ENCODE measurements at places on chromosomes 4 and X.

- no peak for DNase-seq
Observed at GRCh38 chrX:28599957-28600356, 12.7 kb downstream of the IL1RAPL1 start.

GRCh38 chr4:182213004-182213403 lies 30.2 kb upstream of the TENM3 start:
- no peak for DNase-seq

DNA sequence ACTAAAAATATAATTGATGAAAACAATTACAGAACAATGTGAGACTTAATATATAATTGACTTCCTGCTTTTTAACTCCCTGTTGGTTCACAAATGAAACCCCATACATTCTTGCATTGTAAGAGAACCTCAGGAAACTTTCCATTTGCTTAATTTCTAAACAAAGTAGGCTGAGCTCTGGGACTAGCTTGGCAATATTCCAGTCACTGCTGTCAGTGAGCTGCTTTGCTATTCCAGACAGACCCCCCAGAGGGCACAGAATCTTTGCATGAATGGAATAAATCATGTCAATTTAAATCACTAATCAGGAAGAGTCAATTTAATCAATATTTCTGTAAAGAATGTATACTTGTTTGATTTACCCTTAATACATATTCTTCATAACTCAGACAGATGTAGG lies 110.6 kb downstream of the NEXMIF start:
- DNase-seq, result no peak

GRCh38 chr4:168484626-168485025 lies 4.3 kb upstream of the DDX60L start:
- DNase-seq, result no peak

GRCh38 chr4:24559889-24560288 lies 24.5 kb downstream of the DHX15 start:
- DNase-seq, result no peak

GRCh38 chr4:10048941-10049697 lies 27.8 kb upstream of the SLC2A9 start:
- no peak for DNase-seq

DNA sequence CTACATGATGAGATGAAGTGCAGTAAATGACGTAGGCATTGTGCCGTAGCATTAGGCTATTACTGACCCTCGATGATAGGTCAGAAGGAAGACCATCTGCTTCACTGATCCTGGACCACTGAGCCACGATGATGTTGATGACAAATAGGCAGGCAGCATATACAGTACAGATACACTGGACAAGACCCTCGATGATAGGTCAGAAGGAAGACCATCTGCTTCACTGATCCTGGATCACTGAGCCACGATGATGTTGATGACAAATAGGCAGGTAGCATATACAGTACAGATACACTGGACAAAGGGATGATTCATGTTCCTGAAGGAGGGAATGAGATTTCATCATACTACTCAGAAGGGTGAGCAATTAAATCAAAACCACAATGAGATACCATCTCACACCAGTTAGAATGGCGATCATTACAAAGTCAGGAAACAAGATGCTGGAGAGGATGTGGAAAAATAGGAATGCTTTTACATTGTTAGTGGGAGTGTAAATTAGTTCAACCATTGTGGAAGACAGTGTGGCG lies 50.9 kb downstream of the BEND4 start:
- DNase-seq, result no peak

GRCh38 chr4:3829956-3830773 lies 64.0 kb downstream of the ADRA2C start:
- no peak for DNase-seq

GRCh38 chr4:7928711-7929110 lies 10.9 kb downstream of the AFAP1 start:
- no peak for DNase-seq

- no peak for DNase-seq
Observed at GRCh38 chrX:101932249-101932570, 383 bp upstream of the ZMAT1 start.

- no peak for DNase-seq
Observed at GRCh38 chr4:99610605-99611175, 36.1 kb downstream of the MTTP start.

DNA sequence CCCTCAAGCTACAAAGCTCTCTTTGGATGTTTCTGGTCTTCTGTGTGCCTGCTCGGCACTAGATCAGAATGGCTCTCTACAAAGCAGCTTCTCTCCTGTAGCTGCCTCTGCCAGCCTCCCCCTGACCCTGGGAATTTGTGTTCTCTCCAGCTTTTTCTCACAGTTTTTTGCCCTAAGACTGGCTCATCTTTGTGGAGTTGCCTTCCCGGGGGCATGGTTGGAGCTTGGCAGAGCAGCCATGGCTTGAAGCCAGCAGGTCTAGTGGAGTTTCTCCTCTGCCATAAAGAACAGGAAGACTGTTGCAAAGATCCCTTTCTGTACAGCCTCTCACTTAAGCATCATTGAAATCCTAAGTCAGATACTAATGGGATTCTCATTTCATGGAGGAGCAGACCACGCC lies 163.3 kb upstream of the MAMLD1 start:
- DNase-seq, result no peak

DNA sequence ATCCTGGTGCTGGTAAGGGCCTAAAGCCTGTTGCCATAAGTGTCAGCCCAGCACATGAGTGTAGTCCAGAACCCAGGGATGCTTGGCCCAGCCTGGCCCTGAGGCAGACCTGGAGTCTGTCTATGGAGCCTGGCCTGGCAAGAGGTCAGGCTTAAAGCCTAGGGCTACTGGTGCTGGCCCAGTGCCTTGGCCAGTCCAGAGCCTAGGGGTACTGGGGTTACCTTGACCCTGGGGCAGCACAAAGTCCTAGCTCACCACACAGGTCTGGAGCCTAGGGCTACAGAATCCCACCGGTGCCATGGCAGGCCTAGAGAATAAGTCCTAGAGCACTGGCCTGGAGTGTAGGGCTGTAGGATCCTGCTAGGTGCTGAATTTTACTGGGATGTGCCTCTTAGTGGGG lies 393.8 kb downstream of the MAGEE1 start:
- DNase-seq, result no peak

DNA sequence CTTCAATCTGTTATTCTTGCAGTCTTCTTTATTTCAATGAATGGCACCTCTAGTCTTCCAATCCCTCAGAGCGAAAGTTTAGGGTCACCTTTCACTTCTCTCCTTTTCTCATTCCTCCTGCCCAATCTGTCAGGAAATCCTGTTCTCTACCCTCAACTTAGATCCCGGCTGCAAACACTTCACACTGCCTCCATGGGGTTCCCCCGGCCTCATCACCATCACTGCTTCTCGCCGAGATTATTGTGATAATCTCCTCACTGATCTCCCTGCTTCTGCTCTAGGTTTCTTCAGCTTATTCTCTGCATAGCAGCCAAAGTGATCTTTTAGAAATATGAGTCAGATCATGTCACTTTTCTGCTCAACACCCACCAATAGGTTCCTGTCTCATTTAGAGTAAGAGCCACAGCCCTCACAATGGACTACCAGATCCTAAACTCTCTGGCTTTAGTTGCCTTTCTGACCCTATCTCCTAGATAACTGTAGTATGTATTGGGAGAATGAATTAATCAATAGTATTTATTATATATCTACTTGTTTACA lies 43.6 kb upstream of the TBC1D9 start:
- DNase-seq, result no peak

DNA sequence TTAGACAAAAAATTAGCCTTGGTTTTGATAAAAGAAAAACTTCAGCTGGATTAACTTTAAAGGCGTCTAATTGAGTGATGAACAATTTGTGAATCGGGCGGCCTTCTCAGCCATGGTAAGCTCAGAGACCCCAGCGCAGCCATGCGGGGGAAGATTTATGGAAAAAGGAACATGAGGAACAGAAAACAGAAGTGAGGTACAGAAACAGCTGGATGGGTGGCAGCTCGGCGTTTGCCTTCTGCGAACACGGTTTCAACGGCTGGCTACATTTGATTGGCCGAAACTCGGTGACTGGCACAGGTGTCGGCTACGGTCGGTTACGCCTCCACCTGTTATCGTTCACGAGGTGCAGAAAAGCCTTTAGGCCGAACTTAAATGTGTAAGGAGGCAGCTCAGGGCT lies 401.4 kb upstream of the FAT1 start:
- no peak for DNase-seq

GRCh38 chr4:53150631-53151488 lies 215.0 kb downstream of the SCFD2 start:
- DNase-seq, result no peak

DNA sequence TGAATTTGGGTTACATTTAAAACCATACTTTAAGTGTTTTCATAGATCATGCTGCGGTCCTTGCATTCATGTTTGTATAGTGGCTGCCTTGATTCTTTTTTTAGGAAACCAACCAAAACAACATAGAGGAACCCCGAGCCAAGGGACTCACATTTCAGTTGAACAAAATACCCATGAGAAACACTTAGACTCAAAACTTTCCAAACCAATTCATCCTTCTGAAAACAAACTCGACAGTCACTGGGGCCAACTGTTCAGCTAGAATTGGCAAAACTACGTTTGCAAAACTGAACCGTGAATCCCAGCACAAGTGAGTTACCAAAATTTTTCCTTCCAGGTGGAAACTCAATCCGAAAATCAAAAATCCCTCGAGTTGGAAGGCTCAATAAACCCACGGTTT lies 1.4 kb downstream of the ADGRA3 start:
- DNase-seq, result no peak

GRCh38 chrX:72128881-72129280 lies 2.8 kb downstream of the RTL5 start:
- DNase-seq, result peak; percentile 23

DNA sequence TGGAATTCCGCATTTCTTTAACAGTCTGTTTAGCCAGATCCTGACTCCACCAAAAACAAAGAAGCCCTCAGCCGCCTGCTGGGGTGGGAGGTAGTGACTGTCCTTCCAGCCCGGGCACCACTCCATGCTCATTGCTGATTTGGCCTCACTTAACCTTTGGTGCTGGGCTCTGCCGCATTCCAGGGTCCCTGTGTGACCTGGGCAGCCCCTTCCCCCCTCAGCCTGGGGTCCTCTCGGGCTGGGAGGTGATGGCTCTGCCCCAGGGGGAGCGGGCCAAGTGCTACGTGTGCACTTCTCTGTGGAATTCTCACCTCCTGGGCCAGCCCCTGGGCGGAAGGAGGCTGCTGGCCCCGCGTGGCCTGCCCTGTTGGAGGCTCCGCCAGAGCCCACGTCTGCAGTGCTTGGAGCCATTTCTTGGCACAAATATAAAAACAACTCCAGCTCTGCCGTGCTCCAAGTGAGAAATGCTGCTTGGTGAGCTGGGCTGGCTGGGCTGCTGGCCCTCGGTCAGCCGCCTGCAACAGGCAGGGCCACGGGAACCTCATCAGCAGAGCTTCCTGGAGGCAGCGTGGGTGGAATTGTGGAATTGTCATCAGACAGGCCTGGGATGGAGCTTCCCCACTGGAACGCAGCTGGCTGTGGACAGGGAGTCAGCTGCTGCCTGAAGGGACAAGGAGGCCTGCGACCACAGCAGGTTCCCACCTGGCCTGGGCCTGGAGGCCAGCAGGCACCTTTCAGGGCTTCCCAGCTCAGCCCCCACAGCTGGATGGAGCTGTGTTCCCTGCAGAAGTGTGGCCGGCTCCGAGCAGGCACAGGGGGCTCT lies 66.0 kb downstream of the TRMT44 start:
- no peak for DNase-seq

DNA sequence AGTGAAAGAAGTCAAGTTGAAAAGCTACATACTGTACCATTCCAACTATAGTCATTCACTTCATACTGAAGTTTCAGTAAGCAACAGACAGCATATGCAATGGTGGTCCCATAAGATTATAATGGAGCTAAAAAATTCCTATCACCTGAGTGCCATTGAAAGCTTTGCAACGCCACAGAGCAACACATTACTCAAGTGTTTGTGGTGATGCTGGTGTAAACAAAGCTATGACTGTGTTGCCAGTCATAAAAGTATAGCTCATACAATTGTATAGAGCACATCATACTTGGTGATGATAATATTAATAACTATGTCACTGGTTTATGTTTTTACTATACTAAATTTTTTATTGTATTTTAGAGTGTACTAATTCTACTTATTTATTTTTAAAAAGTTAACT lies 78.9 kb downstream of the NAF1 start:
- no peak for DNase-seq

DNA sequence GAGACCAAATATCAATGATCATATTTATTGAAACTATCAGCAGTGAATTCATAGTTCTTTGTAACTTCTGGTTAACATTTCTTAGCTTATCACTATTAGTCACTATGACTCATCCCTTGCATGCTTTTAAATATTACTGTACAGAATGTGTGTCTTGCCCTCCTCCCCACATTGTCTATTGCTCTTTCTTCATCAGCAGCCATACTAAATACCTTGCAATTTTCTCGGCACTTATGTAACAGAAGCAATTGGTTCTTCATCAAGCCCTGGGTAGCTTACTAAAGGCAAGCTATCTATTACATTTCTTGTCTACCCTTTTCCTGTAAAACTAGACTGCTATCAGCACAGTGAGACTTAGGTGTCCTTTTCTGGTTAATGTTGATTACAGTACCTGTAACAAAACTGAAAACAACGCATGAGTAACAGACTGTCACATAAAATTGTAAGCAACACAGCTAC lies 8.2 kb downstream of the KLHL4 start:
- no peak for DNase-seq

DNA sequence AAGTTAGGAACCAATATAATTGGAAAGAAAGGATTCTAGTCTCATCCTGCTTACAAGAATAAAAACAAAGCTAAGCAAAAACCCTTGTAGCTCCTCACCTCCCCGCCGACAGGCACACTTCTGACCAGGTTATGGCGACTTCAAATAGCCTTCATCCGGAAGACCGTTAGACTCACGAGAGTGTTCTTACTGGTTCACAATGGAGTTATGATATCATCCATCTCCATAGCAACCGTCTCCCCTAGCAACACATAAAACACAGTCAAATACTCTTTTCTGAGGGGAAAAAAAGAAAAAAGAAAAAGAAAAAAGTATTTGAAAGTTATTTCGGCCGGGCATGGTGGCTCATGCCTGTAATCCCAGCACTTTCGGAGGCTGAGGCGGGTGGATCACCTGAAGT lies at the start of gene IL13RA2:
TSS of gene IL13RA2 (minus strand) at position 162 of the 400 bp plus-strand sequence. CDS start 347 bp downstream, outside the sequence.
- no peak for DNase-seq

Data from stimulated activated naive CD8-positive, alpha-beta T cell treated with anti-CD3 and anti-CD28 coated beads, Interleukin-15, Interleukin-2, amounts not matched to agents 100 U/mL and 50 U/mL, for 24 hours (primary cell).